Thyroid gland (tissue), 4 donors: ENCODE measurements at places on chromosomes 7 and 10.

GRCh38 chr7:34675749-34676374, 17.8 kb downstream of the NPSR1 start:
- DNase-seq, result no peak

- no peak for DNase-seq
Measured at GRCh38 chr10:114638821-114639625, 19.1 kb downstream of the ABLIM1 start.

DNA sequence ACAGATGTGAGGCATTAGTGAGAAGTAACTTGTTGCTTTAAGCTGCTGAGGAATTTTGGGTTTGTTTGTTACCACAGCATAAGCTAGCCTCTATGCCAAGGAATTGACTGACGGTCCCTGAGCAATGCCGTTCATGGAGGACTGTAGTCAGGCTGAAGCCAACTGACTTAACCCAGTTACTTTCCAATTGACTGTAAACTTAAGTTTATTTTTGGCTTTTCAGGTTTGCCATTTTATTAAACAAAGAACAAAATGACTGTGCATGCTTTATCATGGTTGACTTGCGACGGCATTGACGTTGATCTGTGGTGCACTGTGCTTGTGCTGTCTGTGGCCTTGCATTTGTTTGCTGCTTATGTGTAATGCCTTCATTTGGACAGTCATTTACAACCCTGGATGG, 53.5 kb downstream of the DNAJB9 start:
- DNase-seq, result no peak

- peak; percentile 48 for DNase-seq
Measured at GRCh38 chr7:44072364-44073231, 7.2 kb upstream of the PGAM2 start.

DNA sequence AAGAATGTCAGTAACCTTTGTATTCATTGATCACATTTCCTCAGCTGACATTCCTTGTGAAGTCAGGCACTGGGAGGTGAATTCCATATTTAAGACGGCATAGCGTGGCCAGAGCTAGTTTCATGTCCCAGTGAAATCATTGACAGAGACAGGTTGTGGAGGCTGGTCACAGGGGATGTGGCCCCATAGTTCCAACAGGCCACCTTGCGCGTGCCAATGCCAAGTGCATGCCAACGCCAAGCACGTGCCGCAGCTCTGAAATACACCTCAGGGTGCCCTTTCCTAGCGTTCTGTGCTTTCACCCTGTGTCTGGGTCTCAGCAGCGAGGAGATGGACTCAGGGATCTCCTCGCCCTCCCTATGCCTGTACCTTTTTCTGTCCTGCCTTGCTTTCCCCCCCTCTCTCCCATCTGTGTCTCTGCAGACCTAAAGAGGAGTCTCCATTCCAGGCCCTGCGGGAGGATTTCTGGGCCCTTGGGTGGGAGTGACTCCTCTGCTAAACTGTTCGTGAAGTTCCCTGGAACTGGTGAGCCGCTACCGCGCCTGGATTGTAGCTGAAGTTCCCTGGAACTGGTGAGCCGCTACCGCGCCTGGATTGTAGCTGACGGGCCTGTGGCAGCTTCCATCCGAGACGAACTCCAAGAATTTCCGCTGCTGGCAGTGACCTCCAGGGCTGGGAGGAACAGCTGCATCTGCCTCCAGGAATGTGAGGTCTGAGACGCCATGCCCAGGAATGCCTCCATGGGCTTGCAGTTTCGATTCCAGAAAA, 19.7 kb downstream of the AQP1 start:
- no peak for DNase-seq

DNA sequence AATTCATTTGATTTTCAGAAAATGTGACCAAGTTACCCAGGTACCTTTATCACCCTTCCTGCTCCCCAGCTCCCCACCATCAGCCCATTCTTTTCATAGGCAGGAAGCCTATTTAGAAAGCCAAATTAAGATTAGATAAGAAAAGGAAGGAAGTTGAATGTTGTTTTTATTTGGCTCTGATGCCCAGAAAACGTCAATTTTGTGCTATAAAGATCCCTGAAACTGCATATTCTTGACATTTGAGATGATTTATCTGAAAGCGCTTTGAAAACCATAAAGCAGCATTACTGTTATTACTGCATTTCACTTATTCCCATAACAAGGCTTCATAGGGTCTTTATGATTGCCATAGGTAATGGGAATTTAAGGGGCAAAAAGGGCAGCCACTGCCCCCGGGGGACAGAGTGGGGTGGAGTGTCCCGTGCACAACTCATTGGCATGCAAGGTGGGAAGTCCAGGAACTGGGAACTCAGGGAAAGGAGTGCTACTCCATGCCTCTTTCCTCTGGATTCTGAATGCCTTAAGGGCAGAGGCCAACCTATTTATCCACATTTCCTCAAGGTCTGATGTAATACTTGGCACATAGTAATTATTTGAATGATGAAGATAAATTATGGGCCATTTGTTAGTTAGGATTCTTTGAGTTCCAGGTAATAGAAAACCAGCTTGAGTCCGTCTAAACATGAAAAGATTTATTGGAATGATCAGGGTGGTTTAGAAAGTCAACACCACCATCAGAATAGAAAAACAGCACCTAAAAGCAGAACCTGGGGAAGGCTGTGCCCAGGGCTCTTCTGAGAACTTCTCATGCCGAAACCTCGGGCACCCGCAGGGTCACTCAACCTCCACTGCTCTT, 100.6 kb upstream of the ELMO1 start:
- DNase-seq, result no peak

DNA sequence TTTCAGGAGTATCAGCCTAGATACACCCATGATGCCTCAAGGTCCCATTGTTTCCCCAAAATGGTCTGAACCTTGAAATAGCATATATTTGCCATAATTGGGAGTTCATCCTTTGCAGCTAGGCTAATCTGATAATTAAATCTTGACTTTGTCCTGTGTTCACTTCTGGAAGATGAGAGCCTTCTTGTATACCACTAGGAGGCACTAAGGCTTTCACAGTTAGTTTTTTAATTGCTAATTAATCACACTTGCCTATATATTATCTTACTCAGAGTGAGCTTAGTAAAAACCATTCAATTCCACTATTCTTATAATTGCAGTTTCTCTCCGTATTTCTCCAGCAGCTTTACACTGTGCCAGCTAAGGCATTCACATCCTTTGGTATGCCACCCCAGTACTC, 48.7 kb upstream of the MAGI2 start:
- DNase-seq, result no peak

DNA sequence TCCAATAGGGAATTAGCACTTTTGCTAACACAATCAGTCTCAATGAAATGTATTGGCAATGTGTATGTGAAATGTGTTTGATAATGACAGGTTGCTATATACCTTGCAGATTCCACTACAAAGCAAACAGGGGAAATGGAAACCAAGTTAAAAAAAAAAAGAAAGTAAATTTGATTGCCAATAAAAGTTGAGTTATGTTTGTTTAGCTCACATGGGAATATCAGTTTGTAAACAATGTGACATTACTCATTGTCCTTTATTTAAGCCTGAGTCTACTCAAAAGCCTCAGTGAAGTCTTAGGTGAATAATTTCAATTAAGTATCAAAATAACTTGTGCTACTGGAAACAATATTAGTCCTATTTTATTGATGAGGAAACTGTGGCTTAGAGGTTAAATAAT, 285.2 kb downstream of the CACNA2D1 start:
- DNase-seq, result no peak

GRCh38 chr10:2703953-2704352, 363.4 kb upstream of the PFKP start:
- DNase-seq, result no peak

DNA sequence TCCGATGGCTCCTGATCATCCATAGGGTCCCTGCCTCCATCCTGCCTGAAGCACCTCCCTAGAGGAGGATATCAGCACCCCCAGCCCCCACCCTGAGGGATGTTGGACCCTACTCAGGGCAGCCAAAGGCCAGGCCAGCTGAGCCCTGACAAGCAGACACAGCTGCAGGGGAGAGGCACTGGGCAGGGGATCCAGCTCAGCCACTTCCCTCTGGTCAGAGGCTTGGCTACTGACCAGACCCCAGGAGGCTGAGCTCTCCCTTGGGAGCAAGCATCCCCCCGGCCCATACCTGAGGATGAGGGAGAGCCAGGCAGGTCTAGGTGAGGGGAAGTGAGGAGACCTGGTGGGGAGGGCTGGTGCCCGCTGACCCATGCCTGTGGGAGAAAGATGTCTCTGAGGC, 6.6 kb downstream of the LDB3 start:
- DNase-seq, result no peak

DNA sequence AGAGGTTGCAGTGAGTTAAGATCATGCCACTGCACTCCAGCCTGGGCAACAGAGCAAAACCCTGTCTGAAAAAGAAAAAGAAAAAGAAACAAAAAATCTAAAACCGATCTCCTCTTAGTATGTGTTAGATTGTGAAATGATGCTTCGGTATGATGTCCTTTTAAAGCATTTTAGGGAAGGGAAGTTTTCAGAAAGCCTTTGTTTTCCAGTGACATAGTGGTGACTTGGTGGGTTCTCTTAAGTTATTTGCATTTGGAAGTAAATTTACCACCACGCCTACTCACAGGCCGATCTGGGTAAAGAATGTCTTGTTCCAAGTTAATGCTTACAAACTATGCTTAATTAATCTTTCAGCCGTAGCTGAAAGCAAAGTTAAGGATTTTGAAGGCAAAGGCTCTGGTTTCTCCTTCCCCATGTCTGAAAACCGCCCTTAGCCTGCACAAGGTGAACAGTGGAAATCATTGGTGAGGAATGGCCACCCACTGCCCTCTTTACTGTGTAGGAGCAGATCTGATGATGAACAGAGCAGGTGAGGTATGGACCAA, 10.7 kb downstream of the MTURN start:
- DNase-seq, result no peak

DNA sequence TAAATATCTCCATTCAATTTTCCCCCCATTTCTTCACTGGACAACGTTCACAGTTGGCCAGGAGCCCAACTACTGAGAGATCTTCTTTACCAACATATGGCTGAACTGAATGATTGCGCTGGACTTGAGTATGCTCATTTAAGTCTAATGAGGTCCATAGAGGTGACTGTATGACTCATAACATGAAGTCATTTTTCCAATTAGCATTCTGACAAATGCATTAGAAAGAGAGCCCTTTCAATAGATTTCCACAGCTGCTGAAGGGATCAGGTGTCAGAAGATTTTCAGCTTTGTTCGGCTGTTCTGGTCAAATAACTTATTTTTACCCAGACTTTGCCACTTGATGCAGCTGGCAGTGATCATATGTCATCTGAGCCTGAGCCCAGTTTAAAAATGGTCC, 438.0 kb downstream of the ETV1 start:
- no peak for DNase-seq

GRCh38 chr7:143299840-143300239, 11.7 kb downstream of the CASP2 start:
- DNase-seq, result peak; percentile 38

GRCh38 chr7:117021366-117021765, 68.1 kb downstream of the ST7 start:
- DNase-seq, result no peak

GRCh38 chr7:44398511-44398911, 73.1 kb upstream of the CAMK2B start:
- DNase-seq, result no peak
